ENCODE measurements at places on chromosomes 1 and 21. TPM values are rescaled to one million over a fixed set of nuclear protein-coding genes. Genes with fewer than 3 reads are reported as not detected.

- DNase-seq, result peak; percentile 69
- peak overlapping the region; percentile 92 for H3K4me3 ChIP-seq
- H3K27me3 ChIP-seq, result no peaks in the 10 kb centered on the region
- peaks cover 62% of the 10 kb centered on the region for H3K4me1 ChIP-seq
- H3K36me3 ChIP-seq, result peaks cover 29% of the 10 kb centered on the region
These were observed 1.7 kb upstream of the ADAR start for GRCh38 chr1:154609398-154610380.

GRCh38 chr21:43313221-43313938 lies 113.6 kb downstream of the SIK1 start:
- peaks cover 8% of the 10 kb centered on the region for H3K27me3 ChIP-seq
- DNase-seq, result no peak
- peaks cover 1% of the 10 kb centered on the region for H3K36me3 ChIP-seq
- peak overlapping the region; percentile 63 for H3K27ac ChIP-seq
- H3K4me3 ChIP-seq, result no peak overlapping the region

DNA sequence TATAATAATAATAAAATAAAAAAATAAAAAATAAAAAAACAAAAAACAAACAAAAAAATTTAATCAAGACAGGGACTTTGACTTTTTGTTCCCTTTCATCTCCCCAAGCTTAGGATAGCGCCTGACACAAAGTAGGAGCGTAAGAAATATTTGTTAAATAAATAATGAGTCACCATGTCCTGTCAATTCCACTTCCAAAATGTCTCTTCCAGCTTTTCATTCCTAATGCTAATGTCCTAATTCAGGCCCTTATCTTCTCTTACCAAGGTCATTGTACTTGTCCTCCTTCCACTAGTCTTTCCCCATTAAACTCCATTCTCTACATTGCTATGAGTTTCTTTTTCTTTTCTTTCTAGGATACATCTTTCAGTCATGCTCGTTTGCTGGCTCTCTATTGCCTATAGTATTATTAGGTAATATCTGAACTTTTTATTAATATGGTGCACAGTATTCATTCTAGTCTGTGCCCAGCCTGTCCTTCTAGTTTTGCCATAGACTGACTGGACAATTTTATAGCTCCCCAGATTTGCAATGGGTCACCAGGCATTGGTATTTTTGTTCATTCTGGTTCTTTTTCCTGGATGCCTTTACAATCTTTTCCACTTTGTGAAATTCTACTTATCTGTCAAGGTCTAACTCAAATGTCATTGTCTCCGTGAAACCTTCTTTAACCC lies 11.4 kb downstream of the NEXN start:
- peaks cover 2% of the 10 kb centered on the region for H3K27me3 ChIP-seq
- no peak overlapping the region for H3K27ac ChIP-seq
- no peaks in the 10 kb centered on the region for H3K36me3 ChIP-seq

GRCh38 chr1:52216907-52217458 lies 75.1 kb downstream of the ZFYVE9 start:
- H3K36me3 ChIP-seq, result peaks cover 7% of the 10 kb centered on the region
- no peak overlapping the region for H3K4me3 ChIP-seq
- DNase-seq, result no peak
- no peak overlapping the region for H3K27ac ChIP-seq
- no peaks in the 10 kb centered on the region for H3K27me3 ChIP-seq
- no peaks in the 10 kb centered on the region for H3K4me1 ChIP-seq

DNA sequence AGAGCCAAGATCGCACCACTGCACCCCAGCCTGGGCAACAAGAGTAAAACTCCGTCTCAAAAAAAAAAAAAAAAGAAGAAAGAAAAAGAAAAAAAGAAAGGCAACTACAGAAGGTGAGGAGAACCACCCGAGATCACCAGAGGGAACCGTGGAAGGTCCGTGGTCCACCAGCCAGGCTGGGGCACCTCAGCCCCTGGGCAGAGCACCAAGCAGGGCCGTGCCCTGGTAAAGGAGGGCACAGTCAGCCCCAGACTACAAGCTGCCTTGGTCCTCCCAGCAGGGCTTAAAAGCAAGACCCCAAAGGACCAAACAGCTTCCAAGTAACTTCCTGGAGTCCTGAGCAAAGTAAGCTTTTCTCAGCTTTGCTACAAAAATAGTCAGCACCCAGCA lies 8.8 kb upstream of the SAMD11 start:
- H3K4me1 ChIP-seq, result peaks cover 7% of the 10 kb centered on the region
- H3K4me3 ChIP-seq, result no peak overlapping the region
- H3K36me3 ChIP-seq, result no peaks in the 10 kb centered on the region
- peaks cover 41% of the 10 kb centered on the region for H3K27me3 ChIP-seq
- DNase-seq, result no peak

Gene RPE65
- total RNA-seq, result not detected

Gene CHI3L1
- not detected for total RNA-seq

Gene RNU1-3
- total RNA-seq, result 3,744 TPM

Data from activated CD8-positive, alpha-beta memory T cell treated with anti-CD3 and anti-CD28 coated beads, Interleukin-2, amount 10 ng/mL, durations not matched to agents 7 days and 5 days (primary cell).